ENCODE measurements at places on chromosomes 1 and 21.

DNA sequence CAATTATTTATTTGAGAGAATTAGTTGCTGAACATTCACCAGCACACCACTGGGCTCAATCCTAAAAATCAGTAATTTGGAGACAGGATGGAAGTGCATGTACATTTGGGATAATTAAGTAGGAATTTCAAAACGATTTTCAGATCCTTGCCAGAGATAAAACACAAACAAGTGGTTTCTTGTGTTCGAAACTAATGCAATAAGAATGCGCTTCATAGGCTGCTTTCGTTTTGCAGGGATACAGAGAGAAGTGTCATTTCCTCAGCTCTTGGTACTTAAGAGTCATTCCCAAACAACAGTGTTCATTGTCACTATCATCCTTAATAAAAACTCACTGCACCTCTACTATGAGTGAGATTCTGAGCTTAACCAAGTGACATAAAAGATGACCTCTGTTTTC is 20.6 kb upstream of the USP24 start:
- peak; percentile 55 for DNase-seq

DNA sequence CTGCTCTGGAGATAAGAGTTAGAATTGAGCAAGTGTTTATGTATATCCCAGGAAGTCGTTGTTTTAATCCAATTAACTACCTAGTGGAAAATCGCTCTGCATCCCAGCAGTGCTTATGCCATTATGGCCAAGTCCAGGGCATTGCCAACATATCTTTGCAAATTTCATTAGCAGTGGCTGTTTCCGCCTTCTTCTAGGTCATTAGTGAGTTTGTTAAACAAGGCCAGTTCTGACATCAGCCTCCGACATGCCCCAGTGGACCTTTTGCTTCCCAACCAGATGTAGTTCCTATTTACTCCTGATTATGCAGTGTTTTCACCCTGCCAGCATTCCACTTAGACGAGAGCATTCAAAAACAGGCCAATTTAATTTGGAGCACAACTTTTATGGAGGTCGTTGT is 106.8 kb upstream of the FAM78B start:
- no peak for DNase-seq

DNA sequence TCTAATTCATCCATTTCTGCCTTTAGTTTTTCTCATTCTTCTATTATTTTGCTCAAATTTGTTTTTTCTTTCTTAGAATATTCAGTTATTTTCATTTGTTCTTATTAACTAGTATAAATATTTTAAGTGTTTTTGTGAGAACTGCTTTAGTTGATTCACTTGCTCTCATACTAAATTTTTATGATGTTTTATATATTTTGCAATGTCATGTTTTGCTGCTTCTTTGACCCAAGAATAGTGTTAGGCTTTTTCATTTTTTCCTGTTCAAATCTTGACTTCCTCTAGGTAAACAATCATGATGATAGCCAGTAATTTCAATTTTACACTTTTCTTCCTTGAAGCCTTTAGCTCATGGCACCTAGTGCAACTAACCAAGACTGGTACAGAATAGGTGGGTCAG is 45.2 kb downstream of the MAN1A2 start:
- DNase-seq = no peak

GRCh38 chr1:60865166-60865565 is 217.2 kb upstream of the NFIA start:
- DNase-seq = no peak

GRCh38 chr1:44628962-44629756 is 45.1 kb downstream of the TMEM53 start:
- DNase-seq = no peak

DNA sequence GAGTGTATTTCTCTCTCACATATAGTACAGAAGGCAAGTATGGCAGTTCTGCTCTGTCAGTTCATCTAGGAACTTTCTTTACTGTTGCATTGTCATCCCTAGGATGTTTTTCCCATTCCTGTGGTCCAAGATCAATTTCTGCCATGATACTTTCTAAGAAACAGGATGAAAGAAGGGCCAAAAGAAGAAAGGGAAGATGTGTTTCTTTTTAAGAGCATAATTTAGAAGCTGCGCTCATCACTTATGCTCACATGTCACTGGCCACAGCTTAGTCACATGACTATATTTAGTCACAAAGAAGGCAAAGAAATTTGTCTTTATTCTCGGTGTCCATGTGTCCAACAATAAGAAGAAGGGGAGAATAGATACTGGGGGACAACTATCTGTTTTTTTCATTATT is 7.0 kb upstream of the MAST2 start:
- DNase-seq = no peak

GRCh38 chr1:33712186-33712585 is 151.7 kb upstream of the HMGB4 start:
- DNase-seq = no peak

DNA sequence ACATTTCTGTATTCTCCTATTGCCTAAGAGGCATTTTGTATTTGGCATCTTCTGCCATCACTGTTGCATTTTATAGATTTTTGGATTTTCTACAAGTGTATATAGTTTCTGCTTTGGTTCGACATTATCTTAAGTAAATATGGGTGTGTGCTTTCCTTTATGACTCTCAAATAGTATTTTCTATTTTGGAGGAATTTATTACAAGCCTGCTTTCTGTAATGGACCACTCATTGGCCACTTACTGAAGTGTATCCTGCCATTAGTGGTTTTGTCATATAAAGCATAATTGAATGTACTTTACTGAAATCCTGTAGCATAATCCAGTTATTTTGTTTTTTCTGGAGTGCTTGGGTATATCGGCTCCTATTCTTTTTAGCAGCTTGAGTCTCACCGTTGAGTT is 184.3 kb downstream of the PATJ start:
- no peak for DNase-seq

DNA sequence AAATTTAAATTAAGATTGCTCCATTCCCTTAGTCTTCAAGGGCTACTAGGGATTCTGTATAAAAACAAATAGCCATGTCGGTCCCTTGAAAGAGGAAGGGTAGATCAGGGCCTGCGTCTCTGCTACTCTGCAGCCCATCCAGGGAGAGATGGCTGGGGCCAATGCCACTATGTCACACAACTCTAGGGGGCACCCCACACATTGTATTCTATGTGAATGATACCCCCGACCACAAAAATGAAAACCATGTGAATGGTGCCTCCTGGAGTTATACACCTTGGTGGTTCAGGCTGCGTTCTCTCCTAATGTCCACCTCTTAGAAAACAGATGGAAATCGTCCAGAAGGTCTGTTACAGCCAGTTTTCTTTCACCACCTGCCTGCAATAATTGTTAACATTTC is 18.0 kb downstream of the PIK3C2B start:
- DNase-seq = no peak

DNA sequence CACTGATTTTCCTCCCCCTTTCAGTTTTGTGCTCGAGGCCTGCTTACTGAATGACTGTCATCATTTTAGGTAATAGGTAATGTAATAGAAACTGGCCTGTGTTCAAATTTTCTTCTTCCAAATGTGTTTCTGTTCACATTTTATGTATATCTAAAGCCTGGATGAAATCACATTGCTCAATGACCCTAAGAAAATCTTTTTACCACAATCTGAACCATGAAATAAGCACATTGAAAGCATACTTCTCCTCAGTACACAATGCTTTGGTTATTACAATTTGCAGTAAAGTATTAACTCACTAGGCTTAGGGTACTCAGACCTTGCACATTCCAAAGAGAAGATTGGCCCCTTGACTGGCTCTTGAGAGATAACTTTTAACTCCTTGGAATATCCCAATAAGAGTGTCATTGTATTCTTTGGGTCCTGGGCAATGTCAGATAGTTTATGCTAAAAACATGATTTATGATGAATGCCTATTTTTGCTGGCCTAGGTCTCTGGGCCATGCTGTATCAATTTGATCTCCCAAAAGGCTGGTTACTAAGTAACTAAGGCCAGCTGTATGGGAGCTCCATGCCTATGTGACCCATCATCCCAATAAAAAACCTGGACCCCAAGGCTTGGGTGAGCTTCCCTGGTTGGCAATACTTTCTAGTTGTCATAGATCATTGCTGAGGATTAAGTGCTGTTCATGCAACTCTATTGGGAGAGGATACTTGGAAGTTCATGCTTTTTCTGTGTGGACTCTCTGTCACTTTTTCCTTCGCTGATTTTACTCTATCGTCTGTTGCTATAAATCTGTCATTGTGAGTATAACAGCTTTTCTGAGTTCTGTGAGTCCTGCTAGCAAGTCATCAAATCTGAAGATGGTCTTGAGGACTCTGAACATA is 293.9 kb downstream of the GRIK1 start:
- DNase-seq = no peak

- peak; percentile 38 for DNase-seq
Measured at GRCh38 chr1:17875882-17876280, 120.7 kb downstream of the ACTL8 start.

GRCh38 chr1:74857676-74858075 is 124.7 kb downstream of the TYW3 start:
- DNase-seq = no peak

DNA sequence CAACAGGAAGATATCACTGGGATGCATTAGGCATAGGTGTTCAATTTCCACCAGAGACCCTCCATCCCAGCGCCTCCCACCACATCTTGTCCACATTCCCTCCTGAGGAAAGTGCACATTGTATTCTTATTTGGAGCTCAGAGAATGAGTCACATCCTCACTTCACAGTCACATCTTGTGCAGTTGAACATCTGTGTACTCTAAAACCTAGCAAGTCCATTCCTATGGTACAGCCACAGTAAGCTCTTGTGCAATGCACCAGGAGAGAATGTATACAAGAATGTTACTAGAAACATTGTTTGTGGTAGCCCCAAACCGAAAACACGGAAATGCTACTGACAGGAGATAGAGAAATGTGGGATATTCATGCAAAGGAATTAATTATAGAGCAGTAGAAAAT is 1.6 kb upstream of the KDF1 start:
- DNase-seq = peak; percentile 55

GRCh38 chr1:202615501-202616354 is 94.5 kb downstream of the SYT2 start:
- peak; percentile 49 for DNase-seq

GRCh38 chr1:243335292-243335691 is 79.5 kb downstream of the SDCCAG8 start:
- no peak for DNase-seq

GRCh38 chr1:186183970-186184628 is 191.0 kb downstream of the TPR start:
- DNase-seq = no peak

GRCh38 chr1:165759095-165759494 is 9.6 kb downstream of the TMCO1 start:
- DNase-seq = no peak

DNA sequence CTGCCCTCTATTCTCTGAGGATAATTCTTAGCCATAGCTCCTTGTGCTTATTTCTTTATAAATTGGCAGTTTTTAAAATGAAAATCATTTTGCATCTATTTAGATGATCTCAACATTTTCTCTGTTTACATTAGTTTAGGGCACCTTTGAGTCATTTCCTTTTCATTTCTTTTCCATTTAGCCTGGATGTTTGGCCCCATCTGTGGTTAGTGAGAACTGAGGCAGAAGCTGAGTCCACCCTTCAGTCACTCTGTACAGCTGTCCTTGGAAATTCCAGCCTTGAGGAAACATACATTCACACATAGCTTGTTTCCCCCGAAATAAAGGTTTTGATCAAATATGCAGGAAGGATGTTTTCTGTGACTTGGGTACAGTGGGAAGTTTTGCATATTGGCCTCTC is 123.7 kb downstream of the NTNG1 start:
- peak; percentile 15 for DNase-seq

GRCh38 chr1:98304888-98305287 is 356.6 kb upstream of the SNX7 start:
- no peak for DNase-seq

GRCh38 chr1:159802111-159802510 is at the start of gene FCRL6:
FCRL6 (plus strand) TSS chr1:159802360; CDS start chr1:159802425, 65 bp downstream.
- no peak for DNase-seq

DNA sequence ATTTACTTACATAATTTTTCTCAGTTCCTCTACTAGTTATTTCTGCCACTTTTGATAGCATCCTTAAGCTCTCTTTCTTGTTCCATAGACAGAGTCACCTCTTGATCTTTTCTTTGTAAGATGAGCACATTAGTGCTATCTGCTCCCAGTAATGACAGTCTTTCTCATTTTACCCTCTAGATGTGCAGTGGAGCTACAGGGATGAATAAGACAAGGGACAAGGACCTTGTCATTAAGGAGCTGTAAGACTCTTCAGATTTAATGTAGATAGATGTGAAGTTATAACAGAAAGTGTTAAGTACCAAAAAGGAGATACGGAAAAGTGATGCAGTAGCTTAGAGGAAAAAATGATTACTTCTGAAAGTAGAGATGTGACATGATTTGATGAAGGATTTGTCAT is 20.4 kb downstream of the SCP2 start:
- DNase-seq = no peak

GRCh38 chr1:180231506-180231921 is 1.4 kb downstream of the LHX4 start:
- no peak for DNase-seq

DNA sequence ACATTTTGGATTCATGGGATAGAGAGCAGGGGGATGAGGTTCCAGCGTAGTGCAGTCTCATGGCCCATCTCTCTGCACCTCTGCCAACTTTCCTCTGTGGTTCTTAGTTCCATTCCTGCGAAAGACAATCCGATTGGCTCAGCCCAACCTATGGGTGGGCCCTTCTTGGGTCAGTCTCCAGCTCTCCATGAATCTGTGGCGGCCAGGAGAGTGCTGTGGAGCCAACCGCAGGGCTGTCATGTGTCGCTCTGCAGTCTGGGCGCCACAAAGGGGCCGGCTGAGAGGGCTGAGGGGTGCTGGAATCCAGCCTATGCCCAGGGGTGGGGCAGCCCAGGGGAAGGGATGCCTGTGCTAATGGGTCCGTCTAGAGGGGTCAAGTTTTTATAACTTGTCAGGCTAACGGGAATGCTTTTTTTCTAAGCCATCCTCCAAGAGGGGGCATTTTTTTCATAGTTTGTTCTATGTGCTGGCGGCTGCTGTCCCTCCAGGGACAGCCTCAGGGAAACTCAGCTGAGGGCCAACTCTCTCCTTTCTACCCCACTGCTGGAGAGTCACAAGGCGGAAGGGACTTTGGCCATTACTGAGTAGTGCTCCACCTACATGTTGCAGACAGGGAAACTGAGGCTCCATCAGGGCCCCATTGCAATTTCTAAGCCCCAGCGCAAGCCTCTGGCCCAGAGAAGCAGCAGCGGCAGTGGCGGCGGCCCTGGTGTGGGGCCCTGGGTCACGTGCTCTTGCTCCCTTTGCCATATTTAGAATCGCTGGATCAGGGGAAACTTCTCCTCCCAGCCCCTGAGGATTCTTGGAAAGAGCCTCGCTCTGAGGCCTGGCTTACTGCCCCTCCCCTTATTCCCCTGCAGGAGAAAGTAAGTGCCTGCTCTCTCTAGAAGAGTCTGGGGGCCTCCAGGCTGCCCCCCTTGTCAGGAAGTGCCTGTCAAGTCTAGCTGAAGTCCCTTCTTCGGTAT is 23.4 kb downstream of the KCNQ4 start:
- no peak for DNase-seq

DNA sequence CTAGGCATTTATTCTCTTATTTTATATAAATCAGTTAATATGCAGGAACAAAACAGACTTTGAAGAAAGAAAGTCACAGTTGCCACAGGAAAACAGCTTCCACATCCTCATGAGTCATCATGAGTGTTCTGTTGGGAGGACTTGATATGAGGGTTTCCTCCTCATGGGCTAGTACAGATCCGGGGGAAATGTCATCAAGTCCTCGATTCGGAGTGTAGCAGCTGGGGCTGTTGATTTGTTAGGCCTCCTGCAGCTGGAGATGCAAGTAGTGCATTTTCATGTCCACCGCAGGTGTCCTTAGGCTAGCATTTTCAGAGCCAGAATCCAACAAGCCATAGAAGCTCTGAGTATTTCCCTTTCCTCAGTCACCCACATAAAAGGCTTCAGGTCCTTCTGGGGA is 36.7 kb downstream of the ADAM30 start:
- peak; percentile 64 for DNase-seq

All from urothelium cell line (cell line).